ENCODE measurements at places on chromosomes 6 and 20.

DNA sequence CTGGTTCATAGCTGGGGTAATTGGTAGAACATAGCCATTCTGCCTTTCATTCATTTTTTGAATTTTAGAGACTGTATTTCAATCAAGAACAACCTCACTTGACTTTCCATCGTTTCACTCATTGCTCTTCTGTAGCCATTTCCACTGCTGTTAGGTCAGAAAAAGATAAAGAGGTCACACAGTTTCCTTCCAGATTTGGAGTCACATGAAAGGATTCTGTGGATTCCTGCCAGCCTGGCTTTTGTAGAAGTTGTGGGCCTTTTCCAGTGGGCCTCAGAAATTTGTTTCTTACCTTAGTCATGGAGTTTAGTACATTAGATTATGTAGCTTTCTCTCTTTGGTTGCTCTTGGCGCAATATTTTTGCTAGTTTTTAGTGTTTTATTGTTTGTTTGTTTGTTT lies 157.8 kb downstream of the SASH1 start:
- no peak for DNase-seq

DNA sequence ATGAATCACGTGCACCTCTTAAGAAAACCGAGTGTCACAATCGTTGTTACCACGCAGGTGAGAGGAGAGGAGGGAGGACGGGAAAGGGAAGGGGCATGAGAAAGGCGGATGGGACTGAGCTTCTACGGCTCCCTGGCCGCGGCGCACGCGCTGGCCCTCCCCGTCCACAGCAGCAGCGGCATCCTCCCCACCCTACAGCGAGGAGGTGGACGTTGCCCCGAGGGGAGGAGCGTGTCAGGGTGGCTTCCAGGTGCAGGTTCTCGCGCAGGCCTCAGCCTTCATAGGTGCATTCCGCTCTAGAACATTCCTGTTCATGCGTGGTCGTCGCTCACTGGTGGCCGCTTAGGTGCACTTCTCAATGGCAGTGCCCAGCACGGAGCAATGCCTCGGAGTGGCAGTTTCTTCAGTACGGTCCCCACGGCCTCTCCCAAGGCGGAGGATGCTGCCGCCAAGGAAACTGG lies 29.7 kb upstream of the AFDN start:
- DNase-seq, result no peak

GRCh38 chr6:6411115-6411514 lies 90.7 kb upstream of the F13A1 start:
- DNase-seq, result no peak

GRCh38 chr6:151916075-151916474 lies 108.6 kb downstream of the ESR1 start:
- DNase-seq, result no peak

- DNase-seq, result no peak
Observed at GRCh38 chr6:148324297-148324985, 18.2 kb upstream of the SASH1 start.

Measured in CD4-positive, alpha-beta T cell treated with Interleukin-10 for 1 hour (primary cell).